Transverse colon (tissue), 4 donors: ENCODE measurements at places on chromosomes 16 and 17. TPM values are rescaled to one million over a fixed set of nuclear protein-coding genes. Genes with fewer than 3 reads are reported as not detected.

DNAH9 gene
- 0.41 TPM for total RNA-seq

TPSB2 gene
- 30.2 TPM for total RNA-seq

SHPK gene
- 23.0 TPM for total RNA-seq

GRCh38 chr16:73040136-73040535 lies 7.8 kb downstream of the ZFHX3 start:
- no peak overlapping the region for H3K27ac ChIP-seq
- no peak overlapping the region for H3K4me3 ChIP-seq
- H3K4me1 ChIP-seq: peaks cover 32% of the 10 kb centered on the region
- no peak for DNase-seq
- no peaks in the 10 kb centered on the region for H3K36me3 ChIP-seq

DNA sequence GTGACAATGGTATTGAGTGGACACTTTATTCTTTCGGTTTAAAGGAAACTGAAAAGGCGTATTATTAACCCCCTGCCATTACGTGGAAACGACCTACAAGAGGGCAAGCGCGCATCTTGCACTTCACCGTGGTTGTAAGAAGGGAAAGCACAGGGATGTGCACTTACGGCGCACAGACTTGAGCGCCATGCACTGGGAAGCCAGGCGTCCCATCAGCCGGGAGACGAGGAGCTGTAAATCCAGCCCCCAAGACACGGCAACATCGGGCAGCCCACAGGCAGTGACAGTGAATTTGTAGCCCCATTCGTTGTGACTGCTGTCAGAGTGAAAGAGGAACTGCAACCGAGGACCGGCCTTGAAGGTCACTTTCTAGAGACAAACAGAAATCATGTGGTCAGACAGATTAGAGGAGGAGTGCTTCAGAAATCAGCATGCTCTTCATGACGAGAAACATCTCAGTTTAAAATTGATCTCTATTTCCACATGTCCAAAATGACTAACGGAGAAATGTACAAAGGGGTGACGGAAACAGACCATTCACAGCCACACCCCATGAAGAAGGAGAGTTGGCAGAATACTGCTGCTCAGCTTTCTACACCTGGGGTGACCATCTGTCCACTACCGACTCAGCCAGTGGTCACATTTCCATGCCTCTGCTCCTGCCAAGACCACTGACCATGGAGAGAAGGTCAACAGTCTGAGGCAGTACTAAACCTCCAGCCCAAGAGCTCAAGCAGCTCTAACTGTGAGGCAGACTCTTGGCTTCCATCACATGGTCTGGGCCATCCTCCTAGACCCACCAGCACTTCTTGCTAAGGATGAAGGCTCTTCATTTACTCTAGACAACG lies 68.6 kb downstream of the ZZEF1 start:
- H3K4me1 ChIP-seq: no peaks in the 10 kb centered on the region
- H3K27me3 ChIP-seq: no peaks in the 10 kb centered on the region
- DNase-seq: peak; percentile 55
- H3K4me3 ChIP-seq: no peak overlapping the region
- H3K36me3 ChIP-seq: no peaks in the 10 kb centered on the region

- no peak for DNase-seq
- H3K27ac ChIP-seq: no peak overlapping the region
- no peaks in the 10 kb centered on the region for H3K36me3 ChIP-seq
- H3K4me1 ChIP-seq: no peaks in the 10 kb centered on the region
Observed at GRCh38 chr16:17084130-17084529, 386.6 kb downstream of the XYLT1 start.

GRCh38 chr17:72553051-72553755 lies 432.4 kb downstream of the SOX9 start:
- H3K27me3 ChIP-seq: no peaks in the 10 kb centered on the region
- no peaks in the 10 kb centered on the region for H3K36me3 ChIP-seq
- no peak overlapping the region for H3K4me3 ChIP-seq
- no peaks in the 10 kb centered on the region for H3K4me1 ChIP-seq

- no peaks in the 10 kb centered on the region for H3K27me3 ChIP-seq
- no peak overlapping the region for H3K4me3 ChIP-seq
- peak overlapping the region; percentile 35 for H3K27ac ChIP-seq
- no peak for DNase-seq
- H3K36me3 ChIP-seq: no peaks in the 10 kb centered on the region
Observed at GRCh38 chr17:10120109-10120485, 78.3 kb downstream of the GAS7 start.

- peak; percentile 74 for DNase-seq
- H3K36me3 ChIP-seq: no peaks in the 10 kb centered on the region
- no peaks in the 10 kb centered on the region for H3K27me3 ChIP-seq
- peak overlapping the region; percentile 94 for H3K27ac ChIP-seq
Observed at GRCh38 chr17:58083491-58084316, 485 bp downstream of the DYNLL2 start.

- H3K4me1 ChIP-seq: no peaks in the 10 kb centered on the region
- no peaks in the 10 kb centered on the region for H3K36me3 ChIP-seq
- no peak for DNase-seq
- H3K27ac ChIP-seq: no peak overlapping the region
- H3K27me3 ChIP-seq: peaks cover 42% of the 10 kb centered on the region
- H3K4me3 ChIP-seq: no peak overlapping the region
Observed at GRCh38 chr17:6843241-6843880, 11.8 kb upstream of the TEKT1 start.

GRCh38 chr17:76179496-76180467 lies 38.7 kb upstream of the FOXJ1 start:
- H3K27me3 ChIP-seq: no peaks in the 10 kb centered on the region
- no peak for DNase-seq
- H3K4me1 ChIP-seq: peaks cover 3% of the 10 kb centered on the region
- no peak overlapping the region for H3K4me3 ChIP-seq
- no peaks in the 10 kb centered on the region for H3K36me3 ChIP-seq
- peak overlapping the region; percentile 41 for H3K27ac ChIP-seq

- no peaks in the 10 kb centered on the region for H3K36me3 ChIP-seq
- H3K27ac ChIP-seq: no peak overlapping the region
- no peak for DNase-seq
- H3K4me3 ChIP-seq: no peak overlapping the region
Observed at GRCh38 chr17:49545007-49545660, 30.5 kb upstream of the NXPH3 start.

- DNase-seq: no peak
- no peaks in the 10 kb centered on the region for H3K27me3 ChIP-seq
- peaks cover 28% of the 10 kb centered on the region for H3K4me1 ChIP-seq
- no peak overlapping the region for H3K4me3 ChIP-seq
- no peaks in the 10 kb centered on the region for H3K36me3 ChIP-seq
Observed at GRCh38 chr17:76498876-76499251, 2.4 kb downstream of the RHBDF2 start.

DNA sequence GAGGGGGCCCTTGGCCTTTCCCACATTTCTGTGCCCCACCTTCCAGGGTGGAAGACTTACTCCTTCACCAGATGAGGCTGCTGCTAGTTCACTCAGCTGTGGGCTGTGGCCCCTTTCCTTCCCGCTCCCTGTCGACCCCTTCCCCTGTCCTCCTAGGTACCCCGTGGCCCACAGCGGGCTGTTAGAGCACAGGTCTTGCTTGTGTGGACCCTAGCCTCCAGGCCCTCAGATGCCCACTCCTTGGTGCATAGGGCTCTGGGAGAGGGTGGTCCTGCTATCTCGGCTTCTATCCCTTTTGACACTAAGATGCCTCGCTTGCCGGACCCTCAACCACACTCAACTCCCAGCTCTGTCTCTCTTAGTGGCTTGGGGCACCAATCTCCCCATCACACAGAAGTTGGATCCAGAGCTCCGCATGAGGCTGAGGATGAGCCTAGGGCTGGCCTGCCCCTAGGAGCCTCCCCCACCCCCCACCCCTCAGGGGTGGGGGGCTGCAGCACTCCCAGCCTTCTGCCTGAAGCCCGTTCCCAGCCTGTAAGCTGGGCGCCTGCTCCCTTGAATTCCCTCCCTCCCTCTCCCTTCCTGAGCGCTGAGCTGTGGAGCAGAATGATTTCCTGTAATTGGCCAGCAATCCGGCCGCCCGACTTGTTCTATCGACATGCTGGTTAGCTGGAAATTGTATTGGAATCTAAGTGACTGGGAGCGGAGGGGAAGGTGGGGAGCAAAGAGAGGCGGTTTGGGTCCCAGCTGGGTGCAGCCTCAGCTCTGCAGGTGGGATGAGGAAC lies 30.9 kb downstream of the DCAKD start:
- H3K4me1 ChIP-seq: peaks cover 30% of the 10 kb centered on the region
- H3K4me3 ChIP-seq: no peak overlapping the region
- H3K27me3 ChIP-seq: peaks cover 8% of the 10 kb centered on the region
- H3K27ac ChIP-seq: peak overlapping the region; percentile 76

- peaks cover 26% of the 10 kb centered on the region for H3K27me3 ChIP-seq
- no peaks in the 10 kb centered on the region for H3K4me1 ChIP-seq
- no peak overlapping the region for H3K4me3 ChIP-seq
- no peaks in the 10 kb centered on the region for H3K36me3 ChIP-seq
- no peak overlapping the region for H3K27ac ChIP-seq
Observed at GRCh38 chr17:41444186-41444585, 3.4 kb upstream of the KRT38 start.

DNA sequence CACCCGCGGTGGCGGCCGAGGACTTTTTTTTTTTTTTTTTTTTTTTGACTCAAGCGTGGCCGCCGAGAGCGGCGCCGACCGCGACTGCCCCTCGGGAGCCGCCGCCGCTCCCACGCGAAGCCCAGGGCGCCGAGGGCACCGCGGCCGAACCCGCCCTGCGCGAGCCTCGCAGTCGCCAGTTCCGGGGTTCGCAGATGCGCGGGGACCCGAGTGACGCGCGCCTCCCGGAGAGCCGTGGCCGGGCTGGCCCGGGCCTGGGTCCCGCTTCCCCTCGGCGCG lies 1.1 kb downstream of the METRNL start:
- peaks cover 42% of the 10 kb centered on the region for H3K4me1 ChIP-seq
- peak overlapping the region; percentile 95 for H3K27ac ChIP-seq
- H3K36me3 ChIP-seq: no peaks in the 10 kb centered on the region
- no peak for DNase-seq
- H3K4me3 ChIP-seq: peak overlapping the region; percentile 94
- peaks cover 16% of the 10 kb centered on the region for H3K27me3 ChIP-seq

DNA sequence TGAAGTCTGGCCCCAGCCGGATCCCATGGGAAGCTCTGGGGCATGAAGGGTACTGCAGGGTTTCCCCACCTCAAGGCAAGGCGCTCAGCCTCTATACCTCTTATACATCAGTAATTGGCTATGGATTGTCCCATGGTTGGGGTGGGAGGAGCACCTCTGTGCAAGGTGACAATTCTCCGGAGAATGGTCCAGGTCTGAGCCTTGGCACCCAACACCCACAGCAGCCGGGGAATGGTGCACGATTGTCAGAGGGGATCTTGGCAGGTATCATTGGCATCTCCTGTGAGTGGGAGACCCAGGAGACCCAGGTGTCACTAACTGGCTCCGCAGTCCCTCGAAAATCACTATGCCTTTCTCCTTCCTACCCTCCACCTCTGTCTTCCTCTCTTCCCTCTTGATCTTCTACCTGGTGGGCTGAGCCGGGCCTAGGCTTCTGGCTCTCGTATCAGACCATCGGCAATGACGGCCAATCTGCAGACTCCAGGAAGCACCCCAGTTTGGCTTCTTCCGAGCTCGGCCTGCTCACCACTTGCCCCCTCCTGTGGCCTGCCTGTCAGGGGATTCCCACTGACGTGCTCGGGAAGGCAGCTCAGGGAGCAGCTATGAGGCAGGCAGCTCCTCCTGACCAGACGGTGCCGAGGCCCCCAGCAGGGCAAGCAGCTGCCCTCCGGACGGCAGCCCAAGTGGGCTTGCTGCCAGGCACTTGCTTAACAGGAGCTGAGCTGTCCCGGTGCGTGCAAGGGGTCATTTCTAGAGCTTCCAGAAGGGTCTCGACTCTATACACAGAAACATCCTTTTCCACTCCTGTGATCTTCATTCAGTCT lies 10.0 kb upstream of the CALB2 start:
- no peaks in the 10 kb centered on the region for H3K4me1 ChIP-seq
- no peak for DNase-seq

DNA sequence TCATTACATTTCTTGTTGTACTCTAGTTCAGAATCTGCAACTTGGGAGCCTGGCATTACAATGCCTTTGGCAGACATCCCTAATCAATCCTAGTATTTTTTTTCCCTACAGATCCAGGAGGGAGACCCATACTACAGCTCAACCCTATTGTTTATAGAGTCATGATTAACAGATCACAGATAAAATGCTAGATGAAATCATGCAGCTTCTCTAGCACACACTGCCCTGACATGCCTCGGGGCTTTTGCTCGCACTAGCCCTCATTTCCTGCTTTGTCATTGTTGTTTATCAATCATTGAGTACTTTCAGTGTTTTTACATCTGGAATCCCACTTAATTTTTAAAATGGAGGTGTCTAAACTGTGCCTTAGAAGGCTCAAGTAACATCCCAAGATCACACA lies 412.5 kb downstream of the CA10 start:
- H3K4me1 ChIP-seq: no peaks in the 10 kb centered on the region
- no peak overlapping the region for H3K27ac ChIP-seq
- DNase-seq: no peak
- no peaks in the 10 kb centered on the region for H3K36me3 ChIP-seq
- H3K4me3 ChIP-seq: no peak overlapping the region
